SHP77 (cell line): ENCODE measurements at places on chromosomes 1 and 21.

- no peak for DNase-seq
Measured at GRCh38 chr1:74197255-74197654, 721 bp downstream of the LRRIQ3 start.

DNA sequence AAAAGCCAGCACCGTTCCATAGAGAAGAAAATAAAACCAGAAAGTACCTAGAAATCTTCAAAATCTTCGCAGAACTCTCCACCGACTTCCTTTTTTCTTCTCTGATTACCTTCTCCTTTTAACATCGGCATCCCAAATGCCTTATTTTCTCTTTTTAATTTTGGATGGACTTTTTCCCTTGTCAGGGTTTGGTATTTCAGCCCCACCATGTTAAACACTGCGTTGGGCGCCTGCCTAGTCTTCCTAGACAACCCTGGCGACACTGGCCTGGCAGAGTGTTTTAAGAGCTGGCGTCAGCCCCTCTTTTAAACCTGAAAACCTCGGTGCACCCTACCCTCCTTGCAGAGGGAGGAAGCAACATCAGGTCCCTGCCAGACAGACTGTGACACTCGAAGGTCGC lies 66.0 kb upstream of the EFHD2 start:
- no peak for DNase-seq

DNA sequence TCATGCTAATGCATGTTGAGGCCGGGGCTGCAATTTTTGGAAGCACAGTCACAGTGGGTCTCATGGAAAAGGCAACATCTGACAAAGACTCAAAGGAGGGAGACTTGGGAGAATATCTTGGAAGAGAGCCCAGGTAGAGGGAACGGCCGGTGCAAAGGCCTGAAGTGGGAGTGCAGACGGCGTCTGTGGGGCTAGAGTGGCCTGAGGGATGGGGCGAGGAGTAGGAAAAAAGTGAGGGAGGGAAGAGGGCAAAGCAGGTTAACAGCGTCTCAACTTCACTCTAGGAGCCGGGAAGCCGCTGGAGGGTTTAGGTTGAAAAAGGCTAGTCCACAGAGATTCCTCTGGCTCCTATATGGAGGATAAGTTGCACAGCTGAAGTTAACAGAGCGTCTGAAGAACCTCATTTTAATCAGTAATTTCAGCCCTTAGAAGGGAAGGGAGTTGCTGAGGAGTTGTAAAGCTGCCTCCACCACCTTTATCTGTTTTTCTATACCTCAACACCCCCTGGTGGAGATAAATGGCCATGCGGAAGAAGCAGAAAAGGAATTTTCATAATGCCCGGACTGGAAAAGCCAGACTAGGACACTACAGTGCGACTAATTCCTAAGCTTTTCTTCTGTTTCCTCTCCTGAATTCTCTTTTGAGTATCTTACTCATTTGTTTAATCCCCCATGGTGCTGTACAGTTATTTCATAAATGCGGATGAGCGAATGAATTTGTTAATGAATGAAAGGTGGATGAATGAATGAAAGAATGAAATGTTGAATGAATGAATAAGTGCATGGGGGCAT lies 78.7 kb upstream of the ZNF281 start:
- peak; percentile 61 for DNase-seq

DNA sequence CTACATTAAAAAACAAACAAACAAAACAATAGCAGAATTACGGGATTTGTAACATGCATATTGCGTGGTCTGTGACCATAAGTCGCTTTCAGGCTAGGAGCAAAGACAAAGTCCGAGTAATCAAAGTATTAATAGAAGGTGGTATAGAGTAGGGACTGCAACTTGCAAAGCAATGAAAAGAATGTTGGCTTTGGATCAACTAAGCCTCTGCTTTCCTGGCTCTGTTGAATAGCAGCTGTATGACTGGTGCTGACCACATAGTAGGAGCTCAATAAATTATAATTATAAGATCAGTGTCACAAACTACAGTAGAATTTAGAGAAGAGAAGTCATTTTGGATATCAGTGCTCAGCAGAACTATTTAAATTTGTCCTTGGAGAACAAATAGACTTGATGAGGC lies 586.4 kb downstream of the DPYD start:
- DNase-seq, result no peak

DNA sequence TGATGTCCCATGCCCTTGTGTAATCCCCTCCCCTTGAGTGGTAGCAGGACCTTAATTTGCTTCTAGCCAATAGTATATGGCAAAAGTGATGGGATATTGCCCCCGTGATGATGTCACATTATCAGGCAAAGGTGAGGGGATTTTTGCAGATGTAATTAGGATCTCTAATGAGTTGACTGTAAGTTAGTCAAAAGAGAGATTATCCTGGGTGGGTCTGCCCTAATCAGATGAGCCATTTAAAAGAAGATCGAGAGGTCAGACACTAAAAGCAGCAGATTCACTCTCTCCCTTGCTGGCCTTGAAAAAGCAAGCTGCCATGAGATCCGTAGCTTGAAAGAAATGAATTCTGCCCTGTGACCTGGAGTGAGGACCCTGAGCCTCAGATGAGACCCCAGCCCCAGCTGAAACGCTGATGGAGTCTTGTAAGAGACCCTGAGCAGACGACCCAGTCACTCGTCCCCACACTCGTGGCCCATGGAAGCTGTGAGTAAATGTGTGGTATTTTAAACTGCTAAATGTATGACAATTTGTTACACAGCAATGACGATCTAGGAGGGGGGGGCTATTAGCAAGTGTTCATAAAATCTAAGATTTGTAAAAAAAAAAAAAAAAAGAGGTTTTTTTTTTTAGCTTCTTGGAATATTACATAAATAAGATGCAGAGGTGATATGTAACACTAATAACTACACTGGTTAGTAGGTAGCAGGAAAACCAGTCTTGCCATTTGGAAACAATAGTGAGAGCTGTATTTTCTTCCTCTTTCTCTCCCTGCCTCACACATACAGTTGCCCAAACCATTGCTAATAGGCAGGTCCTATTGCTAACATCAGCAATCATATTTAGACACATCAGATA lies 50.3 kb upstream of the TARBP1 start:
- DNase-seq, result no peak

- DNase-seq, result peak; percentile 65
Measured at GRCh38 chr1:86703696-86704457, 499 bp upstream of the SH3GLB1 start.

- no peak for DNase-seq
Measured at GRCh38 chr21:29072873-29073221, 601 bp downstream of the CCT8 start.

DNA sequence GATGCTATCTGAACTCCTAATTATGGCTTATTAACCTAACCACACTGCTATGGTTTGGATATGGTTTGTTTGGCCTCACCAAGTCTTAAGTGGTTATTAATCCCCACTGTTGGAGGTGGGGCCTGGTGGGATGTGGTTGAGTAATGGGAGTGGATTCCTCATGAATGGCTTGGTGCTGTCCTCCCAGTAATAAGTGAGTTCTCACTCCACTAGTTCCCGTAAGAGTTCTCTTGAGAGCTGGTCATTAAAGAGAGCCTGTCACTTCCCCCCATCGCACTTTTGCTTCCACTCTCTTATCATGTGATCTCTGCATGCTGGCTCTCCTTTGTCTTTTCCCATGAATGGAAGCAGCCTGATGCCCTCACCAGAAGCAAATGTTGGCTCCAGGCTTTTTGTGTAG lies 328.8 kb downstream of the PLA2G4A start:
- DNase-seq, result no peak

DNA sequence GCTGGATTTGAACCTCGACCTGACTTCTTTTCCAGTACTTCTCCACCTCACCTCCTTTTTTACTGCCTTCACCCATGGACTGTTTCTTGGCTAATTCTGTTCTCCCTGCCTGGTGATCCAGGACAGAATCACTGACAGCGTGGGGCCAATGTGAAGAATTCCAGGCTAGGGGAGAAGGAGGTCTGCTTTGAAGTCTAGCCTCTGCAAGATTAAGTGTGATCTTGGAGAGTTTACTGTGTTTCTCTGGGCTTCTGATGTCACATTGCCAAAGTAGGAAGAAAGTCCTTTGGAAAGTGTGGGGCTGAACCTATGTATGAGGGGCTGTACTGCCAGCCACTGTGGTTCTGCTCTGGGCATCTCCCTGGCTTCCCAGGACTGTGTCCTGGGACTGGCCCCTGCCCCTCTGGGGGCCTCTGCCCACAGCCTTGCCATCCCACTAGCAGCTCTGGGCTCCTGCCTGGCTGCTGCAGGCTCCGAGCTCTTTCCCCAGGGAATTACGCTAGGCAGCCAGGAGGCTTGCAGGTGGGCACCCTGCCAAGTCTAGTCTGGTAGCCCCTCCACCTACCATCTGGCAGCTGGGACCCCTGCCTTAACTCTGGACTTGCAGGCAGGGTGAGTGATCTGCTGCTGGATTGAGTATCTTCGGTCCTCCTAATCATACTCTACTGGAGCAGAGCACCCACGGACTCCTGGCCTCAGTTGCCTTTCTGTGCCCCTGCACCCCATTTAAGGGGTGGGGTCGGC lies 52.2 kb downstream of the YARS1 start:
- DNase-seq, result no peak

GRCh38 chr1:31753707-31754349 lies 10.3 kb downstream of the ADGRB2 start:
- DNase-seq, result peak; percentile 49
